ENCODE measurements at places on chromosomes 4 and X.

DNA sequence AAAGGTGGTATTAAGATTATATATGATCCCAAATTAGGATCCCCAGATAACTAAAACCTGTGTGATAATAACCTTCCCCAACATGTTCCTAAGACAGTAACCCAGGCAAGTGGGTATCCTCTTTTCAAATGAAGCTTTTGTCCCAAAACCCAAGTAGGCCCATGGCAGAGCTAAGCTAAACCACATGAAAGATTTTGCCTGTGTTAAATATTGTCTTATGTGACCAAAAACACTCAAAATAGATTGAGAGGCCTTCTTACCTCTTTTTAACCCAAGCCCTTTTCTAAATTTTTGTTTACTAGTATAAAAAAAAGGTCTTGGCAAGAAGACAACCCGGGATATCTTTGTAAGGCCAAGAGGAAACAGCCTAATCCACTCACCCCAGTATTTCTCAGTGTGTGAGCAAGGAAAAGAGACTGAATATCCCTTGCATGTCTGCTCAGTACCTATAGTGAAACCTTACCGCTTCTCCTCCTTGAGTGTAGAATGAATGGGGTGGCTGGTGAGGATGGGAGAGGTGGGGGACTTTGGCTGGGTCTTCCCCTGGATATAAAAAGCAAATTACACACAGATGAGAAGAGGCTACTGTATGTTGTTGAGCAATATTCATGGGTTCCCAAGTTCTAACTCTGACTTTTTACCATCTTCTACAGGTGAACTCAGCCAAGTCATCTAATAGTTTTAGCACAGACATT, 188.8 kb upstream of the BMP3 start:
- no peak for DNase-seq

DNA sequence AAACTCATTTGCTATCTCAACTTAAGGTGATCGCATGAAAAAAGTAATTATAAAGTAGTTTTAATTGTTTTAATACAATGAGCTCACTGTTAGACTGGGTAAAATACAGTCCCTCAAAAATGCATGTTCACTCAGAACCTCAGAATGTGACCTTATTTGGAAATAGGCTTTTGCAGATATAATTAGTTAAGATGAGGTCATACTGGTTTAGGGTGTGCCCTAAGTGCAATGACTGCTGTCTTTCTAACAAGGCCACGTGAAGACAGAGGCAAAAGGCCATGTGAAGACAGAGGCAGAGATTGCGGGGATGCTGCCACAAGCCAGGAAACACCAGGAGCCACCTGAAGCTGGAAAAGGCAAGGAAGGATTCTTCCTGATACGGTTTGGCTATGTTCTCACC, 262.1 kb downstream of the NKX6-1 start:
- DNase-seq = no peak

GRCh38 chrX:34559325-34559724, 97.8 kb downstream of the TMEM47 start:
- DNase-seq = no peak

DNA sequence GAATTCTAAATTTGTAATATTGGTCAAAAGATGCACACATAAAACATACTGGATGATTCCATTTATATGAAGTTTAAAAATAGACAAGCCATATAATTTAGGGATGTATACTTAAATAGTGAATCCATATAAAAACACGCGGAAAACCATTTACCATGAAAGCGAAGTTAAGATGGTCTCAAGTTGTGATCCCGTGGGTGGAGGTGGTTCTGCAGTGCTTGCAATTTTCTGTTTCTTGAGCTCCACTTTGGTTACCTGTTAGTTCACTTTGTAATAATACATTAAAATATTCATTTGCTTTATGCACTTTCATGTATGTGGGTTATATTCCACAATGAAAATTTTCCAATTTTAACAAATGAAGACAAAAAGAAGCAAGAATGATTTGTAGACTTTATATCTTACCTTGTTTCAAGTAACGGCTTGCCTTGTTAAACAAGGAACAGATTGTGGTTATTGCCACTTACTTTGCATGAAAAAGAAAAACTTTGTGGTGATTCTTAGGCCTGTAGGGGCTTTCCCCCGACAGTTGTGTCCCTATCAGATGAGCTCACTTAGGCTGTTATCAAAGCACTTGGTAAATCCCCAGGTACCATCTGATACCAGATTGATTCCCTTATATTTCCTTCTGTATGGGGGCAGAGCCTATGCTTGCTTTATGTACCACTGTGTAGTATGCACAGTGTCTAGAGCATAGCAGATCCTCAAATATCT, 12.2 kb downstream of the UCP1 start:
- DNase-seq = peak; percentile 29

GRCh38 chr4:82599336-82599735, 37.5 kb upstream of the TMEM150C start:
- DNase-seq = no peak

DNA sequence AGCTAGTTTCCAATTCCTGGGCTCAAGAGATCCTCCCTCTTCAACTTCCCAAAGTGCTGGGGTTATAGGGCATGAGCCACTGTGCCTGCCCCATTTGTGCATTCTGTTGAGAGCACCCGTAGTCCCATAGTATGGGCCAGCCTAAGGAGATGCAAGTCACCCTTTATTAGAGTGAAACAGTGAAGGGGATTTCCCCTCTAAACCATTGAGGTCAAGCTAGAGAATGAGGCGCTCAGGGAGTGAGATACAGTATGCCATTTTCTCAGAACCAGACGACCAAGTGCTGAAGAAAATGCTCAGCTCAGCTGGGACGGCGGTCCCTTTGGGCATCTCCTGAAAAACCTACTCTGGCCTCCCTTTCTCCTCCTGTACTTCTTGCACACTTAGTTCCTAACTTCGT, 18.7 kb downstream of the RNF4 start:
- no peak for DNase-seq

DNA sequence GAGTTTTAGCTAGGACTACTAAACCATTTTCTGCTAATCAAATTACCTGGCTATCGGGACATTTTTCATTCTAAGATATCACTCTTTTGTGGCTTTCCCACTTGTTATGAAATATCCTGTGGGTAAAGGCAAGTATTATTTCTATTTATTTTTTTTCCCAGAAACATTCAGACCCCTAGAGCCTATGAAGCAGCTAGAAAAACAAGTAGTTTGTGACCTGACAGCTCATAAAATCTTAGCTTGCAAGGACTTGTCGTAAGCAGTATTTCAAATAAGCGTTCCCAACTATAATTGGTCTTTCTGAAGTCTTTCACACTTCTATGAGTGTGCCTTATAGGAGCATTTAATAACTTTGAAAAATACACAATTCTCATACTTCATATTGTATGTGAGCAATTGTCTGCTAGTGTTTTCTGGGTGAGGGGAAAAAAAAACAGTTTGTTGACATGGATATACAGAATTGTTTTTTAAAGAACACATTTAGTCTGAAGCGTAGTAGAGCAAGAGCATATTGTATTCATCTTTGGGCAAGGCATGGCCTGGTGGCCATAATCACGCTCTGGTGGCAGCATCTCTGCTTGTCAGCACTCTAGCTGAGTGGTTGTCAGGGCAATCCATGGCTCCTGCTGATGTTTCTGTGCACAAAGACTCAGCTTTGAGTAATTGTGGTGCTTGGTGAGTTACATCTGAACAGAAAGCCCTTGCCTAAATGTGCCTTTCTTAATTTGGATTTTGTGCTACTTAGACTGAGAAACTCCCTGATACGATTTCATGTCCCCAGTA, 2.6 kb downstream of the MCUB start:
- DNase-seq = peak; percentile 36

GRCh38 chr4:83589279-83589678, 53.4 kb downstream of the GPAT3 start:
- no peak for DNase-seq

- DNase-seq = no peak
Observed at GRCh38 chr4:128787509-128788311, 21.8 kb upstream of the JADE1 start.

- DNase-seq = no peak
Observed at GRCh38 chr4:176780995-176781738, 11.6 kb downstream of the VEGFC start.

DNA sequence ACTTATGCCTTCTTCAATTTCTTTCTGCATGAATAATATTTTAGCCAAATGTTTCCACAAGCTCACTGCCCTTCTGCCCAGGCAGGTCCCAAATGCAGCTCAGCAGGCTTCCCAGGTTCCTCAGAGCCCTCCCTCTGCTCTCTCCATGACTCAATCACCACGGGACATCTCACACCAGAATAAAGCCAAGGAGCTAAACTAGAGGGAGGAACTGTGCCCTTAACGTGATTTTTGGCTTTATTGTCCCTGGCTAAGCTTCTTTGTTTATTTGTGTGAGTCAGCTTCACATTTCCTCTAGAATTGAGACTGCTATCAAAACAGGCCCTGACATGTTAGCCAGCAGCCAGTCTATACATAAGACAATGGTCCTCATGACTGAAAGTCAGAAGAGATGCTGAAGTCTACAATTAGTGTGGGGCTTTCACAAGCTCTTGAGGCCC, 186.4 kb upstream of the GALNT7 start:
- DNase-seq = no peak

- no peak for DNase-seq
Observed at GRCh38 chr4:85153221-85153620, 186.7 kb upstream of the WDFY3 start.

DNA sequence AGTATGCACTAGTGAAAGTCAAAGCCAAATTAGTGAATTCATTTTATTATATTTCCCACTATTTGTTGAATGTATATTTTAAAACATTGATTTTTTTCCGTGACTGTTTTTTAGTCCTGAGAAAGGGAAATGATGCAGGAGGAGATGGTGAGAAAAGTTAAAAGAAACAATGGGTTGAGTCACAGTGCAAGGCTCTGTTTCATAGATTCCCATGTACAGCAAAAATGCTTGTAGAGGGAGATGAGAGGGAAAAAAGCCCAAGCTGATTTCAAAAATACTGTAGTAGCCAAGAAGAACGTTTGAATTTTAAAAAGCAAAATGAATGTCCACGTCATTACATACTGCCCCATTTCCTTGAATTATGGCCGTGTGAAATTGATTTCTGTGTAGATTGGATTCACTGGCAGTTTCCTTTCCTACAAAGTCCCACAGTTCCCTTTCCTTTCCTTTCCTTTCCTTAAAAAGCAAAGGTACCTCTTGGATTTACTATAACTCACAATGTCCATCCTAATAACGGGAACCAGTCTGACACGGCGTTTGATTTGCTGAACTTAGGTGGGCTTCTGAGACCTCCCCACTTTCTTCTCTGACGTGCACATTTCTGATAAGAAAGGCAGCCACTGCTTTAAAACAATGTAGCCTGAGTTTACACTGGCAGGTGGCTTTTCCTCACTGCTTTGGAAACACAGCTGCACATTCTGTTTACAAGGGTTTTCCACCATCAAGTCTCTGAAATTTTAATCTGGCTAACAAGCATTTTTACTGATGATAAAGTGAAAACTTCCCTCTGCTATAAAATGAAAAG, 63.7 kb downstream of the SPCS3 start:
- DNase-seq = no peak

DNA sequence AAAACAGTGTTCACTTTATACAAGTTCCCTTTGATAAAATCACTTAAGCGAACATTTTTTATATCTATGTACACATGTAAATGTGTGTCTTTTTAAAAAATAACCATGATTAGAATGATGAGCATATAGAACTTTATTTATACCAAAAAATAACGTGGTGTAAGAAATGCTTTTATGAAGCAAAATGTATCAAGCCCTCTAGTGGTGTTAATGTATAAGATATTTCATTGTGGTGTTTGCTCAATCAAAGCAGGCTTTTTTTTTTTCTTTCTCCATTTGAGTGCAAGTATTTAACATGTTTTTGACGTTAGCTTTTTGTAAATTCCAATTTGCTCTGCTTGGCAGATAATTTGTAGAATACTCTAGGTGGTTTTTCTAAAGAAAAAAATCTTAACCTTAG, 2092.4 kb upstream of the TENM3 start:
- no peak for DNase-seq

DNA sequence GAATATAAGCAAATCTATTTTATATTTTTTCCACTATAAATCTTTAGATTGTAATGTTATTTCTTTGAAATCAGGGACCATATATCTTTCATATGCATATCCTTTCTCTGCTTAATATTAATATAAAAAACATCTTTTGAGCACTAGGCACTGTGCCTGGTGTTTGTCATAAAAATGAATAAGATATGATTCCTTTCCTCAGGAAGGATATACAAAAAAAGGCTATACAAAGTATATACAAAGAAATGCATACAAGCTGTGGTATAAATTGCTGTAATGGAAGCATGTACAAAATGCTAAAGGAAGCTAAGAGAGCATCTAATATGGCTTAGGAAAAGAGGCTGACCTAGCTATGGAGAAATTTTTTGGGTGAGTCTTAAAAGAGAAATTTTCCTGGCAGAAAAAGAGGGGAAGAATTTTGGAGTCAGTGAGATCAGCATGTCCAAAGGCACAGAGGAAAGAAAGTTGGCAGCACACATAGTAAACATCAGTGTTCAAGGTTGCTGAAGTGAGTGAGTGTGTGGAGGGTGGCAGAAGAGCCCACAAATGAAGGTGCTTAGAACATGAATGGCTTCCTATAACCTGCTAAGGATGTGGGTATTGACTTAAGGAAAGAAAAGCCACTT, 500.0 kb downstream of the SPRY1 start:
- DNase-seq = no peak

GRCh38 chrX:81662381-81662780, 460.5 kb downstream of the SH3BGRL start:
- DNase-seq = no peak

- no peak for DNase-seq
Observed at GRCh38 chr4:165784672-165785071, 88.4 kb upstream of the TLL1 start.

DNA sequence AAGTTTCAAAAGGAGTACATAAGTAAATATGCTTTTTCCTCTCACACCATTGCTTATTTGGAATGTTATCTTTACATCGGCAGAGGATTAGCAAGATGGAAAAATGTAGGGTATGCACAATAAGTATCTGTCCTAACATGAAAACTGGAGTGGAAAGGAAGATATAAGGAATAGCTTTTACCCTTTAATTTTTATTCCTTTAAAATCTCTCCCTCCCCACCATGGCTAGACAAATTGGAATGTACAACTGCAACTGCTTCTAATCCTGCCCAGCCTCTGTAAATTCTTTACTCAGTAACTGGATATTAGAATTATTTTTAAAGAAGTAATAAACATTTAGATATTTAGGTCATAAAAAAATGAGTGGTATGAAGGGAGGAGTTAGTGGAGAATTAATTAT, 171.5 kb downstream of the PCDH18 start:
- DNase-seq = no peak

GRCh38 chr4:1777822-1778641, 15.1 kb upstream of the FGFR3 start:
- no peak for DNase-seq

DNA sequence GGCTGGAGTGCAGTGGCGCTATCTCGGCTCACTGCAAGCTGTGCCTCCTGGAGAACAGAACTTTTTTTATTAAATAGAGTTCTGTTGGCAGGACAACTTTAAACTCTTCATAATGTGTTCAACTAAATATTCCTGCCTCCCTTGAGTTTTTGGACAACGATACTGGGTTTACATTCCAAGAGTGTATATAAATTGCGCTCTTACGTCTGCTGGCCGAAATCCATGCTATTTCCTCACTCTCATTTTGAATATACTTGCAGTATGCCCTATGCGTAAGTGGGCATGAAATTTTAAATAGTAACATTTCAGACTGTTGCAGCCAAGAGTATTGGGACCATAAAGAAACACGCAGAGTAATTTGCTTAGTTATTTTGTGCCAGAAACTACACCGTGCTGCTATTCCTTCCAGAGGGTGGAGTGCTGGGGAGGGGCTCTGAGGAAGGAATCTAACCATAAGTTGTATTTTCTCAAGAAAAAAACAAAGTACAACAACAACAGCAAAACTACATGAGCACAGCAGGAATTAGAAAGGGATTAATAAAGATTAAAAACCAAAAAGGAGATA, 480.0 kb downstream of the NLGN4X start:
- DNase-seq = no peak

- DNase-seq = no peak
Observed at GRCh38 chr4:141004823-141005222, 128.4 kb downstream of the RNF150 start.

Measured in activated CD4-positive, alpha-beta T cell treated with anti-CD3 and anti-CD28 coated beads for 48 hours (primary cell).